GM12865 (cell line): ENCODE measurements at places on chromosomes 6 and 20.

DNA sequence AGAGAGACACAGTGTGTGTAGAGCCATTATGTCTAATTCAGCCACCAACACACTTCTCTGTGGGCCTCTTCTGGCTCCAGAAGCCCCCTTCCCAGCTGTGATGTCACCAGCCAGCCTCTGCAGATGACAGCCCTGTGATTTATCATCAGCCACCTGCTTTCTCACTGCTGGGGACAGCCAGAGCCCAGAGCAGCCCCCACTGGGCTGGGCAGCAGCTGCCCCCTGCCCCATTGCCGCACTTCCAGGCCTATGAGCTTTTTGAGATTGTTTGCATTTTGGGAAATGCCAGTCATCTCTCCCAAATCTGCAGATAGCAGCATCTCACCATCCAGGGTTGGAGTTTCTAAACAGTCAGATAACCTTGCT is 21.9 kb upstream of the STX16 start:
- DNase-seq, result no peak

GRCh38 chr6:170250455-170250854 is 40.4 kb downstream of the DLL1 start:
- no peak for DNase-seq

- no peak for DNase-seq
These were observed 177.4 kb downstream of the TAF4 start for GRCh38 chr20:61888101-61888865.

- DNase-seq, result no peak
These were observed 25.3 kb upstream of the MDGA1 start for GRCh38 chr6:37723016-37723415.

GRCh38 chr20:64140061-64140931 is 24.0 kb upstream of the MYT1 start:
- DNase-seq, result no peak

DNA sequence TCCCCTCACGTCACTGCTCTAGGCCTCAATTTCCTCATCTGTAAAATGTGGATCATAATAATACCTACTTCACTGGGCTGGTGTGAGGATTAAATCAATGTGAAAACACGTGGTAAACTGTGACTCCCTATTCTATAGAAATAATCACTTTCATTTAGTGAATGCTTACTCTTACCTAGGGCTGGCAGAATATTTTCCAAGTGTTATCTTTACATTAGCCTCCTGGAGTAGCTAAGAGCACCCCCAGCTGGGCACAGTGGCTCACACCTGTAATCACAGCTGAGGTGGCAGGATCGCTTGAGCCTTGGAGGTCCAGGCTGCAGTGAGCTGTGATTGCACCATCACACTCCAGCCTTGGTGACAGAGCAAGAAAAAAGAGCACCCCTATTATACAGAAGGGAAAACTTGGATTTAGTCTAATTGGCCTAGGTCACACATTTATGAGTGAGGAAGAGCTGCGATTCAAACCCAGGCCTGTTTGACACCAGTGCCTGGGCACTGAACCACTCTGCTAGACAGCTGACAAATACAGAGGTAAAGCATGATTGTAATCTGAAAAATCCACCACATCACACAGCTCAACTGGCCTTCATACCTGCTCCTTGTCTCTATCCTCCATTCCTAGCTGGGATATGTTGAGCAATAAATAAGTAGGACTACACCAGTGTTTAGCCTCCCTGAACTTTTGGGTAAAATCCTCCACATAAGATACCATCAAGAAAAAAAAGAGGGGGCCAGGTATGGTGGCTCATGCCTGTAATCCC is 1.4 kb upstream of the SNTA1 start:
- DNase-seq, result peak; percentile 40

DNA sequence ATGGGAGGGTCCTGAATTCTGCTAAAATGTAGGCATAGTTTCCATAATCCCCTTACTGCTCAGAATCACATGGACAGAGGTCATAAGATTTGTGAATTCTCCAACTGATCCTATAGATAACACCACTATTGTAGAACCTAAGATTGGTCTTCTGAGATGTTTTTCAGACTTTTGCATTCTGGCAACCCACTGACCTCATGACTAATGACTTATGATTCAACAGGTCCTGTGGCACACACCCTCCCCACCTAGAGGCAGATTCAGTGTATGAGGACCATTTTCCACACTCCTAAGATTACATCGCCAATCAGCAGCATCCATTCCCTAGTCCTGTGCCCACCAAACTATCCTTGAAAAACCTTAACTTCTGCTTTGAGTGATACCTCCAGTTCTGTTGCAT is 207.2 kb downstream of the BTBD9 start:
- no peak for DNase-seq

- DNase-seq, result no peak
These were observed 115.8 kb downstream of the MRPL14 start for GRCh38 chr6:44011350-44011920.

- no peak for DNase-seq
These were observed at the start of gene SGK1 for GRCh38 chr6:134317471-134318131. SGK1 (minus strand) TSS chr6:134318112; CDS start chr6:134317460, 652 bp downstream.

- DNase-seq, result peak; percentile 90
These were observed 58.4 kb downstream of the HIVEP2 start for GRCh38 chr6:142886431-142887170.

- DNase-seq, result no peak
These were observed 1.3 kb downstream of the ADGRG6 start for GRCh38 chr6:142303176-142303533.

GRCh38 chr20:58751979-58752378 is 59.4 kb downstream of the NPEPL1 start:
- no peak for DNase-seq

DNA sequence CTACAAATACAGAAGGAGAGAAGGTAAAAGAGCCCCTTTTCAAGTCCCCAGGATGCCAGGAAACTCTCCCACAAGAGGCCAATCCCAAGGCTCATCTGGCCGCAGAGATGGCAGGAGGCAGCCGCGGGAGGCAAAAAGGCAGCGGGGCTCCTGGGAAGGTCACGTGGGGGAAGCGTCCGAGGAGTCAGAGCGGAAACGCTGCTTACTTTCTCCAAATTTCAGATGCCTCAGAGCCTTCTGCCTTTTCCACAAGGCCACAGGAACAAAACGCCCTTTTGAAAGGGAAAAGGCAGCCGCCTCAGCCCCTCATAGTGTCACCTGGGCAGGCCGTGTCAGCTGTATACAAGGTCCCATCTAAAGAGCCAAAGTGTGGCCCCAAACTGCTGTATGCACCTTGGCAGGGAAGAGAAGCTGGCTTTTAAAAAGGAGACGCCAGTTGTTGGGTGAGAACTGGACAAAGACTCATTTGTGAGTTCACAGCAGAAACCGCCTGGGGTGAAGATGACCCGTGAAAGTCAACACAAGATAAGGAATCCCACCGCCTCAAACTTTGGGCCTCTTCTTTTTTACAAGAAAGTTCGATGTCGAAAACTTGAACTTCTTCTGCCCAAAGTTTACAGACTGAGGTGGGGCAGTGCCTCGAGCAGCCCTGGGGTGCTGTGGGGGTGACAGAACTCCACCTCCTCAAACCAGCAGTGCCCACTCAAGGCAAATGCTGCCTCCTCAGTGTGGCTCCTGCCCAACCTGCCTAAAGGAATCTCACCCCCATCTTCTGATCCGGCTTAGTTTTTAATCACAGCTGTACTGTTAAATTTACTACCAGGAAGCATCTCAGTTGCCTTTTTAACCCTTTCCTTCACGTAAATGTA is 45.4 kb downstream of the EZR start:
- DNase-seq, result no peak

DNA sequence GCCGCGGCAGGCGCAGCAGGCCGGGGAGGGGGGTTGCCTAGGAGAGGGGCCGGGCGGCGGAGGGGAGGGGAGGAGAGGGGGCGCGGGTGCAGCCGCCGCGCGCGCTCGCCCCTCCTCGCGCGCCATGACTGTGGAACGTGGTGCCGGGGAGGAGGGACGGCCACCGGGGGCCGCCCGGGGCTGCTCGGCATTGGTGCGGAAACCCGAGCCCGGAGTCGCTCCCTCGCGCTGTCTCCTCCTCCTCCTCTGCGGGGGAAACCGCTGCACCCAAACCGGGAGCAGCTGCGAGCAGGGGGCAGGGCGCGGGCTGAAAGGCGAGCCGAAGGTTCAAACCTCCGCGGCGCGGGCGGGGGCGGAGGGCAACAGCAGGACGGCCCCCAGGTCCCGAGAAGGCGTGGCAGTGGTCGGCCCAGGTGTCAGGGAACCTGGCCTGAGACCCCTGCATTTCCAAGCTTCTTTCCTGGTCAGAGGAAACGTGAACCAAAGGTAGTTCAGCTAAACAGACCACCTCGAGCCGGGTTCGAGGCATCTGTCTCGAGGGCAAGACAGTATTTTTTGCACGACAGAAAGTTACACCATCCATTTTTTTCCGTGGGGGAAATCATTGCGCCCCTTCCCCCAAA is 1.4 kb upstream of the TRERF1 start:
- peak; percentile 93 for DNase-seq

DNA sequence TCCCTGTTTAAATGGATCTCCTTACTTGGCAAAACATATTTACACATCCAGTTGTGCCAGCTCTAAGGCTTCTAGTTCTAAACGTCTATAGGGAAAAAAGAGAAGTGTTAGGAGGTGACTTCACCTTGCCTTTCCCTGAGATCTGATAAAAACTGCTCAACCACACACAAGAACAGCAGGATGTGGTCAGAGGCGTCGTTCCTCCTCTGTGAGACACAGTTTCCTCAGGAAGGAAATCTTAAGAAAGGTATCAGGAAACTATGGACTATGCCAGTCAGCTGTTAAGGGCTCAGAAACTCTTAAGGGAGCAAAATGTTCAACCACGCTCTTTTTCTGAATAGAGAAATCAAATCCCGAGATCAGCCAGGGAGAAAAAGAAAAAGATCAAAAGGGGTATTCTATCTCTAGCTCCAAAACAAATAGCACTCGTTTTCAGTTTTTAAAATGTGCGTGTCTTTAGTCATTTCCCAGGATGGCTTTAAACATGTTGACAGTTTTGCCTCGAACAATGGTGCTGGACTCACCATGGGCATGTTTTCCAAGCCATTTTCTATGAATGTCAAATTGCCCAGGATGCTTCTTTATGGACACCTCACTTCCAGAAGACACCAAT is 154.5 kb downstream of the HACE1 start:
- DNase-seq, result peak; percentile 10

- DNase-seq, result no peak
These were observed 223.4 kb downstream of the SLC24A3 start for GRCh38 chr20:19435821-19436220.

DNA sequence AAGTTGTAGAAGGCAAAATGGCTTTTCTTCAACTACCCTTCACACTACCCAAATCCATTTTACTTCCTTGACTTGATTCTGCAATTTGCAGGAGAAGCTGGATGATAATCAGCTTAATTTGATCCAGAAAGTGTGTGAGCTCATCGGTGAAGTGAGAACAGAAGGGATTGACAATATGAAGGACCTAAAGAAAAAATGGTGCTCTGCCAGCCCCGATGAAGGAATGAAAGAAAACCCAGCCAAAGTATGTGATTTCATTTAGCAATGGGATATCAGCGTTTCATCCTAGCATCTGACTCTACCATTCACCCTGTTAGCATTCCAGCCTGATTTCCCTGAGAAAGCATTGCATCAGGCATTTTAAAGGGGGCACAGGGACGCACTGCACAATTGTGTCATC is 41.5 kb downstream of the CD164 start:
- no peak for DNase-seq

- no peak for DNase-seq
These were observed 501.8 kb downstream of the HACE1 start for GRCh38 chr6:104357928-104358327.

DNA sequence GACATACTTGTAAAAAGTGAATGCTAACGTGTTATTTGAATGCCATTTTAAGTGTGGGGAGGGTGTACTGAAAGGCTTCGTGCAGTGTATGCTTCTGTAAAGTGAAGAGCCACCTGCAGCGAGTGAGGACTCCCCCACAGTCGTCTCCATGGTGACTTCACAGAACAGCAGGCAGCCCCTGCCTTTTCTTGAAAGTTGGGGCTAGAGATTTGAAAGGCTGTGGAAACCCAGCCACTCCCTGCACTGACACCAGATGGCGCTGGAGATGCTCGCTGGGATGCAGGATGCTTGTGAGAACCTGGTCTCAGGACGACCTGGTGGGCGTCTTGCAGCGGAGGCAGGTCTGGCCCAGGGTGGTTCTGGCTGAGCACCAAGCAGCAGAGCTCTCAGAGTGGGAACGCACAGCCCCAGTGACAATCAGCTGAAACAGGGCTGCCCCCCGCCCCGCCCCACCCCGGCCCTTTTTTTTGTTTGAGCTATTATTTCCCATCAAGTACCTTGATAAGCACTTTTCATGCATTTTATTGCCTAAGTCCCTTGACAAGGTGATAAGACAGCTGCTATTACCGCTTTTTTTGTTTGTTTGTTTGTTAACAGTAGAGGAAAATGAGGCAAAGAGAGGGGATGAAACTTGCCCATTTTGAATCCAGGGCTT is 150.3 kb downstream of the SYCP2 start:
- DNase-seq, result peak; percentile 75

- DNase-seq, result no peak
These were observed 8.9 kb downstream of the GFOD1 start for GRCh38 chr6:13478525-13478966.

GRCh38 chr20:57426831-57427230 is 35.6 kb downstream of the RBM38 start:
- no peak for DNase-seq

DNA sequence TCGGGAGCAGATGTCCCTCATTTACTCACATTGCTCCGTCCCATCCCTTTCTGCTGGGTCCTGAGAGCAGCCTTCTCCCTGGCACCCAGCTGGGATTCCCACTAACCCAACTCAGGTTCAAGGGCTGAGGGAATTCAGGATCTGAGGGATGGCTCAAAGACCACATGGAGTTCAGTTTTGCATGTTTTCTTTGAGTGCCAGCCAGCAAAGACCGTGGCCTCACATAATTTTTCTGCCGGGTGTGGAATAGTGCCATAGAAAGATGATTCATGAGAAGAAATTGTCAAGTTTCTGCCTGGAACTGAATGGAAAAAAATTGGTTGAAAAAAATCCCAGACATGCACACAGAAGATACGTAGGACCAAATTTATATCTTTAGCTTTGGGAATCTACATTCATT is 168.6 kb downstream of the CD83 start:
- no peak for DNase-seq

DNA sequence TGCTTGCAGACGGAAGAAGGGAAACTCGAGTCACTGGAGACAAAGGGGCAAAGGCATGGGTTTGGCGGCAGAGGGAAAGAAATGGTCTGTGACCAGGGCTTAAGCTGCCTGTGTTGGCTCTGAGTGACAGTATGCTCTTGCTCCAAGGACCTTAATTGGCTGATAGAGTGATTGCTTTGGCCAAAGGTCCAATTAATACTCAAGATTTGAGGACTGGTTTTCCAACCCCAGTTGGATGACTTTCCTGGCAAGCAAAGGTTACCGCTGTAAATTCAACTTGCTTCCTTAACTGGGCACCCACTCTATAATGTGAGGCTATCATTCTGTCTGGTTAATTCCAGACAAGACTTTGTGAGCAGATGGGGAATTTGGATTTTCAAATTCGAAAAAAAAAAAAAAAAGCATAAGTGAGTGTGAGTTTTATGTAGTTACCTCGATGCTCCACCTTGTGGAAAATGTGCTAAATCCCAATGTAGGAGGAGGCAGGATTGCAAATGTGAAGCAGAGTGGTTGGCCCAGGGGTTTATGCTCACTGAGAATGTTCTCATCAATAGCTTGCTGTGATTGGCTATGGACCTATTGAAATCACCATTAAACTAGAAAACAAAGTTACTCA is 150.7 kb upstream of the GMDS start:
- no peak for DNase-seq

- peak; percentile 53 for DNase-seq
These were observed 13.6 kb downstream of the ITPA start for GRCh38 chr20:3222635-3223600.
